ENCODE measurements at places on chromosomes 12 and 14.

GRCh38 chr14:102096569-102097188 is 9.8 kb upstream of the HSP90AA1 start:
- DNase-seq, result peak; percentile 74

DNA sequence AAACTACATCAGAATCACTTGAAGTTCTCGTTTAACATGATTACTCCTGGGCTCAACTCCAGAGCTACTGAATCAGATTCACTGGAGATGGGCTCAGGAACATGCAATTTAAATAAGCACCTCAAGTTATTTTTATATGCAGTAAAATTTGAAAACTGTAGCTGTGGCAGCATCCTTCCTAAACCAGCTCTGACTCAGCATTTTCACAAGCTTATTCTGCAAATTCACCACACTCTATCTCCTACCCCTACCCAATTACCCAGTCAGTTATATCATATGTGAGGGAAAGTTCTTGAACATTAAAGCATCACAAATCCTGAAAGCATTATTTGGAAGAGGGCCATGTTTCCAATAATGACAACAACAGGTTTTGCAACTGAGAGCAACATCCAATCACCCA is 24.2 kb upstream of the LRRC9 start:
- no peak for DNase-seq

GRCh38 chr12:2258025-2258424 is 205.2 kb downstream of the CACNA1C start:
- DNase-seq, result no peak

- no peak for DNase-seq
Observed at GRCh38 chr12:11862798-11863197, 207.9 kb upstream of the BCL2L14 start.

GRCh38 chr12:53105712-53106439 is 2.6 kb downstream of the SOAT2 start:
- no peak for DNase-seq

DNA sequence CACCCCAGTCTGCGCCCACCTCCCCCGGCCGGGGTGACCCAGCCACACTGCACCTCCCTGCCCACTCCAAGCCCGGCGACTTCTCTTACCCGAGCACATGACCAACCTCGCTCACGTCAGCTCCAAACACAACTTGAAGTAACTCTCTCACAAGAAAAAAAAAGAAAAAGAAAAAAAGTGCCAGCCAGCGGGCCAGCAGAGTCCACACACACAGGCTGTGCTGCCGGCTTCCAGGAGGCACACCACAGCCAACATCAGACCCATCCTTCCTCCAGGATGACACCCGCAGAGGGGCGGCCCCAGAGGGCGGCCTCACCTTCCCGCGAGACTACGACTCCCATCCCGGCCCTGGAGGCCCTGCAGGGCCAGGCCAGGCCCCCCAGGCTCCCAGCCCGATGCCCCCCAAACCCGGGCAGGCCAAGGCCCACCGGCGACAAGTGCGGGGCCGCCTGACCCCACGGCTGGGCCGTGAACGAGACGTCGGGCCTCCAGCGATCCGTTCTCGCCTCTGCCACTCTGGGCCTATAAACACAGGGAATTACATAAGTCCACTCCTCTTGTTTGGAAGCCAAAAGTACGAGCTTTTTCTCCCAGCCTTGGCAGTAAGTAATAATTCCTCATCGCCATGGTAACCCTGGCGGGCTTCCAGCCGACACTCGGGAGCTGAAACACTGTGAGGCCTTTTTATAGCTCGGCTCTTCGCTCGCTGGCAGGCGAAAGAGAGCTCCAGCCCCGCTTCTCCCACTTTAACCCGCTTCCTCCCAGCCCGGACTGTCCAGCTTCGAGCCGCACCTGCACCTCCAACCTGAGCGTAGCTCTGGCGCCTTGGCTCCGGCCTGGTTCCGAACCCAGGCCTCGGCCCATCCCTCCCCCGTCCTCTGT is 49.1 kb downstream of the NCOR2 start:
- DNase-seq, result no peak

DNA sequence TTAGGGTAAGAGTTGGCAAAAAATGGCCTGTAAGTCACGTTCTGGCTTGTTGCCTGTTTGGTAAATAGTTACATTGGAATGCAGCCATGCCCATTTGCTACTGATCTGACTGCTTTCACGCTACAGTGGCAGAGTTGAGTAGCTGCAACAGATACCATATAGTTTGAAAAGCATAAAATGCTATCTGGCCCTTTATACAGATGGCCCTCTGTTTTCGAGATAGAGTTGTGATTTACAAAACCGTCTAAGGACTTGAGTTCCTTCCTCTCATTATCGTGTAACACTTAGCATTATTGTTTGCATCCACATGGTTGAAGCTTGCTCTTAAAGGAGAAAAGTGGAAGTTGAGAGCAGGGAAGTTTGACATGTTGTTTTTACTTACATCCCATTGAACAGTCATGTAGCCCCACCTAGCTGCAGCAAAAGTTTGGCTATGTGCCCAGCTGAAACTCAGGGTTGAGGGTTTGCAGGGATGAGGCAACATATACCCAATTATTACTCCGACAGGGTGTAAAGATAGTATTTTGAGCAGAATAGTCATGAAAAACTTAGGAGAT is 11.3 kb upstream of the SCFD1 start:
- no peak for DNase-seq

DNA sequence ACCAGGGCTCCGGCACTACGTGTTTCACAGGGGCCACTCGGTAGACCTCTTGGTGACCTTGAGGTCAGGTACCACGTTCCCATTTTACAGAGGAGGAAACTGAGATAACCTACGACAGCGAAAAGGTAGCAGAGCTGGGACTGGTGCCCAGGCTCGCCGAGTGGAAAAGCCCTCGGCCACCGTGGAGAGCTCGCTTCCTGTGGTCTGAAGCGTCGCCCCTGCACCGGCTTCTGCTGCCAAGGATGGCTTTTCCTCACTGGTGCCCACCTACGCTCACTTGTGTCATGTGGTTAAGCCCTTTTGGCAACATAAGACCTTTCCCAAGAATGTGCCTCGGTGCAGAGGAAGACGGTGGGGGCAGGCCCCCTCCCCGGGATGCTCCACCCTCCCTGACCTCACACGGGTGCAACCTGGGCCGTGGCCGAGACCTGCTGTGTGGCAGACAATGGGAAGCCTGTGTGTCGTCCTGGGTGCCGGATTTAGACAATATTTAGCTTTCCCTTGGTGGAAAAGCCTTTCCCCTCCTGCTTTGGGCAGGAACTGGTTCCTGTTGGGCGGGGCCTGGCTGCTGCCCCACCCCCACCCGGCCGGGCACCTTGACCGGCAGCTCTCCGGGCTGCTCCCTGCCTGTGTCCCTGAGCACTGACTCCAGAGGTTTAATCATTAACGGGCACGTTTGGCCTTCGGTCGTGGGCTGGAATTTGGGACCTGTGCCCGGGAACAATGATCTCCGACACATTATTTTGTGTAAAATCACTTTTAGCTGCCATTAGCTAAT is 32.4 kb upstream of the PPP1R13B start:
- no peak for DNase-seq

DNA sequence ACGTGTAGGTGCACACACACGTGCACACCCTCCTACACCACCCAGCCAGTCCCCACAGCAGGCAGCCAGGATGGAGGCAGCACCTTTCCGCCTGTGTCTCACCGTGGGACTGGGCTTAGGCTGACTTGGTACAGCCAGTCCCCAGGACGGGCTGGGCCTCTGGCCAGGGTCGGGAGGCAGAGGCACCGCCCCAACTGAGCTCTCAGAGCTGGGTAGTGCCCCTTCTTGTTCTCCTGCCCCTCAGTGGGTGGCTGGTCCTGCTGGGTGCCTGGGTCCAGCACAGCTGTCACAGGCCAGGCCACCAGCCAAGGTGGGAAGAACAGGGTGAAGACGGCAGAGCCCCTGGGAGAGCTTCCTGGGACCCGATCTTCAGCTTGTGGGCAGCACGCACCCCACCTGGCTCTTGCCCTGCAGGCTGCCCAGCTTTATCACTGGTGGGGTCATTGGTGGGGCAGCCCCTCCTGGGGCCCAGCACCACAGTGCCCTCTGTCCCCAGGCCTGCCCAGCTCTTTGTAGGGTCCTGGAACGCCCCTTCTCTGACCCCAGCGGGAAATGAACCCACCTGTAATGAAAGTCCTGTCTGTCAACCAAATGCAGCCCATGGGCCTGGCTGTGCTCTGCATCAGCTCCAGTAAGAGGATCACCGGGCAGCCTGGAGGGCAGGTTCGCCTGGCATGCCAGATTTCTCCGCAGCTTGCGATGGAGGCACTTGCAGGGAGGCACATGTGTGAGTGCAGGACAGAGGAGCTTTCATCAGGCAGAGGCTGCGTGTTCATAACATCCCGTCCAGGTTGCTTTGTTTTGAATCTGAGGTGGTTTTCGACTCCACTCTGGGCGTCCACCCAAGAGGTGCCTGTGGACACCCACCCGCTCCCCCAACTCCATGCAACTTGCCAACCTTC is 14.7 kb downstream of the CDCA4 start:
- DNase-seq, result no peak

DNA sequence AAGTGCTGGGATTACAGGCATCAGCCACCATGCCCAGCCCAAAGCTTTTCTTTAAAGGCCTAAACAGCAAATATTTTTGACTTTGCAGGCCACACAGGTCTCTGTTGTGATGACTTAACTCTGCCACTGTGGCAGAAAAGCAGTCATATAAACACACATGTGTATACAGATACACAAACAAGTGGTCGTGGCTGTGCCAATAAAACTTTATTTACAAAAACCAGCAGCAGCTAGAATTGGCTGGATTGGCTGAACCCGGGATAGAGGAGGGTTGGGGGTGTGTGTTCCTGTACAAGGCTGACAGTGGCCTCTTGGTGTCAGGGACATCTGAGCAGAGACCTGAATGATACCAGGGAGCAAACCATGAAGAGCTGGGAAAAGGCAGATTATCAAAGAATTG is 95.6 kb downstream of the NCOR2 start:
- no peak for DNase-seq

DNA sequence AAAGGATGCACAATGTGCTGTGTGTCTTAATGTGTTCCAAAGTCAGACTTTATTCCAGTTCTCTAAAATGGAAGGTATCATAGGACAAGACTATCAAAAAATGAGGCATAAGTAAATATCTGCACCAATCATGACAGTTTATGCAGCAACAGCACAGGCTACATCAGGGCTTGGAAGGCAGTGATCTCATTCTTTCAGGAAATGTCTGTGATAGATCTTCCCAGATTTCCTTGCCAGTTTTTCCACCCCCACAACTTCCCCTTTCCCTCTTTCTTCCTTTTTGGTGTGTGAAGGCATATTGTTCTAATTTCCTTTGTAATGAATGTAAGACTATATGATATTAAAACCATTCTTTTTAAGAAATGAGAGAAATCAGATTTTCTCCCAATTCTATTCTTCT is 326.7 kb downstream of the ATP23 start:
- no peak for DNase-seq

GRCh38 chr12:79174626-79175025 is 310.1 kb downstream of the SYT1 start:
- no peak for DNase-seq

- DNase-seq, result no peak
Observed at GRCh38 chr14:63893701-63894458, 41.1 kb downstream of the SYNE2 start.

GRCh38 chr12:67772267-67773169 is 124.0 kb downstream of the DYRK2 start:
- DNase-seq, result no peak

- no peak for DNase-seq
Observed at GRCh38 chr12:126974779-126975178, 1292.2 kb upstream of the TMEM132C start.

GRCh38 chr14:61512026-61512834 is 183.1 kb upstream of the HIF1A start:
- DNase-seq, result no peak

- no peak for DNase-seq
Observed at GRCh38 chr12:45388545-45388944, 172.7 kb downstream of the ANO6 start.

DNA sequence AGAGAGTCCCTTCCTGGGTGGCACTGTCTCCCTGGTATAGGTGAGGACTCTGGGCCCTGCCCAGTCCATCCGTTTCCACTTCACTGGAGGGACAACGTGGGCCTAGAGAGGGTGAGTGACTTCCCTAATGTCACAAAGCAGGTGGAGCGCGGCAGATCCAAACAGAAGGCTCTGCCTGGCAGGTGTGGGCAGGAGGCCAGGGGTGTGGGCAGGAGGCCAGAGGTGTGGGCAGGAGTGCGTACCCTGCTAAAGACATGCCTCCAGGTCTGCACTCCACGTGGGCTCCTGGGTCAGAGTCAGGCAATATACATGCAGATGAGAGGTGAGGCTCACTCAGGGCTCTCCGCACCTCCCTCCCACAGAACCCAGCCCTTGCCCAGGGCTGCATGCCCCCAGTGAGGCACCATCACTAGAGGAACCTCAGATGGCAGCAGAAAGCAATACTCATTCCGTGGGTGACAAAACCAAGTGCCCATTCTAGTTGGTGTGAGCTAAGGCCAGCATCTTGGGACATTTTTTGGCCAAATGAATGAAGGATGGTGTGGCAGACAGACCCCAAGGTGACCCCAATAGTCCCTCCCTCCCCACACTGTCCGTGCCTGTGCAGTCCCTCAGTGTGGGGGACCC is 271.6 kb upstream of the RTL1 start:
- DNase-seq, result no peak

GRCh38 chr12:20588042-20588441 is 107.1 kb upstream of the SLCO1C1 start:
- DNase-seq, result no peak

Data from activated CD8-positive, alpha-beta T cell treated with anti-CD3 and anti-CD28 coated beads, Interleukin-2, amount 10 ng/mL, durations not matched to agents 7 days and 5 days (primary cell).